Fibroblast of skin of scalp (primary cell): ENCODE measurements at places on chromosomes 12 and 14.

GRCh38 chr14:63182968-63183367 lies 21.3 kb upstream of the RHOJ start:
- no peak for DNase-seq

- peak; percentile 57 for DNase-seq
These were observed 394.0 kb upstream of the SYT1 start for GRCh38 chr12:78470354-78471195.

DNA sequence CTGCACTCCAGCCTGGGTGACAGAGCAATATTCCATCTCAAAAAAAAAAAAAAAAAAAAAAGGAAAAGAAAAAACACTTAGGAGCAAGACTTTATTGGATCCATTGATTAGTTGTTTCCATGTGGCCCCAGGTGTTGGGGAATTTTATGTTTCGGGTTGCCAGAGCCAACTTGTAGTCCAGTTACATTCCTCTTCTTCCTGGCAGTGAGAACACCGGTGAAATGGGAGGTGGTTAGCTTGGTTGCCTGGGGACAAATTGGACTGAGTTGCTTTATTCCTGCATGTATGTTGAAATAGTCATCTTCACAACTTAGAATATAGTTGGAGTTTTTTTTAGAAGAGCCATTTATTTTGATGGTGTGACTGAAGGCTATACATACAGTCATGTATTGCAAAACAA lies 12.6 kb downstream of the RCOR1 start:
- DNase-seq: peak; percentile 20

DNA sequence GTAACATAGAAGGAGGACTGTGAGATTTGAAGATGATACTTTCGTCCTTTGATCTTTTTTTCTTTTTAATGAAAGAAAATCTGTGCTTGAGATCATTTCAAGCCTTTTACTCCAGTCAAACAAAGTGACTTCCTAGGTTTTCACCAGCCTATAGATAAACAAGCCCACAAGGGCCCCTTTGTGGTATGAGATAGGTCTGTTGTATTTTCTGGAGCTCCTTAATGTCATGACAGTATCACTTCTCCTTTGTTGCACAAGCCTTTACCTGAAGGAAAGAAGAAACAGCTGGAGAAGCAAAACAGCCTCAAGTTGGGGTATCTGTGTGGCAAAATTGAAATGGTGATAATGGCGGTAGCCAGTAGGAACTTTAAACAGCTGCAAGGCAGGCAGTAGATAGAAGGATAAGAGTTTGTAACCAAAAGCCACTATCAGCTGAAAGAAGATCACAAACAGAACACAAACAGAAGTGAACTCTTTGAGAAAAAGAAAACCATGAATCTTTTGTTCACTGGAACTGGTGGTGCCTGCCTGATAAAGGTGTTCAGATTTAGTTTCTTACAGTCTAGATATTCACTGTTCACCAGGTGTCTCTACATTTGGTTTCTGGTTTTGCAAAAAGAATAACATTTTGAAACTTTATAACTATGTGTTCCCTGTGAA lies 96.8 kb downstream of the LGR5 start:
- no peak for DNase-seq

- DNase-seq: no peak
These were observed 37.0 kb upstream of the EIF5 start for GRCh38 chr14:103296987-103297386.

- DNase-seq: no peak
These were observed 295.8 kb upstream of the SEL1L start for GRCh38 chr14:81829447-81829846.

DNA sequence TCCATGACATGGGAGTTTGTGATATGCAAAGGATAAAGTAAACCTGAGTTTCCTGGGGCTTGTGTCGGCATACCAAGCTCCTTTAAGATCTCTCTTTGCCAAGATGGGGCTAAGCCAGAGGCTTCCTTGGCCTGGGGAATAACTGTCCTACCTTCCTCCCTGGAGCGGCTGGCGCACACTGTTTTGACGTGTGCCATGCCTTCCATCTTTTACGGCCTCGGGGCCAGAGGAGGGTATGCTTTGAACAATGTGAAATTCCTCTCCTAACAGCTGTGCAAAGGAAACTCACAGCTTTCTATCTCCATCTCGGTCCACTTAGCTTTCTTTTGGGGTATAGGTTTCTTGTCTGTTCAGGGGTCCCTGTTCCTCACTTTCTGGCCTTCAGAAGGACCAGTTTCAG lies 55.2 kb downstream of the NTF3 start:
- no peak for DNase-seq

DNA sequence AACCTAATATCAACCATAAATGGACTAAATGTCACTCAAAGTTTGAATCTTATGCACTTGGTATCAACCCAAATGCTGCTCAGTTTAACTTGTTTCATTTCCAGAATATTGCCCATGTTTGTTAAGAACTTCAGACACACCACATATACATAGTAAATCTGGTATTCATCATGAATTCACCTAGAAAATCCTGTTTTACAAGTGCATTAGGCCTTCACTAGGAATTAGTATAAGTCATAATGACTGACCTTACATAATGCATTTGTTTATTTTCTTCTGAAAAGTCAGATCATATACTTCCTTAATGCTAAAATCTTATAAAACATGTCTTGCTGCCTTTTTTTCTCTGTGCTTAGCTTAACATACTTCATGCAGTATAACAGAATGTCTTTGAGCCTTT lies 66.1 kb downstream of the ABCD2 start:
- DNase-seq: no peak

- no peak for DNase-seq
These were observed 25.4 kb downstream of the PAWR start for GRCh38 chr12:79665212-79665887.

GRCh38 chr14:49893309-49894213 lies 679 bp downstream of the ARF6 start:
- peak; percentile 47 for DNase-seq

GRCh38 chr12:111523587-111524167 lies 75.4 kb downstream of the ATXN2 start:
- DNase-seq: no peak

- DNase-seq: no peak
These were observed 181.8 kb upstream of the MYL2 start for GRCh38 chr12:111102102-111102739.
